IMR-90 (cell line): ENCODE measurements at places on chromosomes 1 and 21. TPM values are rescaled to one million over a fixed set of nuclear protein-coding genes. Genes with fewer than 3 reads are reported as not detected.

Gene HSD3B2
- not detected in 2 replicates for total RNA-seq

Gene GPR52
- 0.90 and 2.2 TPM in 2 replicates for total RNA-seq

GRCh38 chr1:66207484-66207883 is 326.5 kb upstream of the SGIP1 start:
- peak; percentile 73 for DNase-seq
- no peak overlapping the region for H3K4me3 ChIP-seq
- H3K36me3 ChIP-seq = no peaks in the 10 kb centered on the region
- H3K27ac ChIP-seq = no peak overlapping the region

GRCh38 chr1:11804666-11805421 is 920 bp downstream of the MTHFR start:
- peak overlapping the region; percentile 92 for H3K27ac ChIP-seq
- peaks cover 16% of the 10 kb centered on the region for H3K36me3 ChIP-seq
- H3K4me3 ChIP-seq = peak overlapping the region; percentile 58
- DNase-seq = peak; percentile 56
- no peaks in the 10 kb centered on the region for H3K27me3 ChIP-seq
- H3K4me1 ChIP-seq = peaks cover 13% of the 10 kb centered on the region

DNA sequence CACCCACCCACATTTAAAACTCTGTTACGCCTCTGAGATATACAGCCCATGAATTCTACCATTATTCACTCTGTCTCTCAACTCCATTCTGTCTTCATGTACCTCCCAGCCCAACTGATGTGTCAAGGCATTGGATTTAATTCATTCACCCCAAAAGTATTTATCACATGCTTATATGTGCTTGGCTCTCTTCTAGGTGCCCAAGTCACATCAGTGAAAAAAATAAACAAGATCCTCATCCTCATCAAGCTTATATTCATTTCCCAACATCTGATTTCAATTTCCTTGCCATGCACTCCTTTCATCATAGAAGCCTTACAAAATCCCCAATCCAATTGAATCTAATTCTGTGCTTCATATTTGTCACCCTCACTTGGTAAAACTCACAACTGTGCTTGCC is 967.6 kb downstream of the LTN1 start:
- H3K4me1 ChIP-seq = no peaks in the 10 kb centered on the region
- no peak overlapping the region for H3K4me3 ChIP-seq
- no peaks in the 10 kb centered on the region for H3K36me3 ChIP-seq
